ENCODE measurements at places on chromosomes 7 and 10.
A peak's percentile ranks its signal among the peaks of the same experiment; 100 is the strongest.

- DNase-seq = peak; percentile 39
These were observed 100.7 kb upstream of the WAC start for GRCh38 chr10:28432210-28432676.

DNA sequence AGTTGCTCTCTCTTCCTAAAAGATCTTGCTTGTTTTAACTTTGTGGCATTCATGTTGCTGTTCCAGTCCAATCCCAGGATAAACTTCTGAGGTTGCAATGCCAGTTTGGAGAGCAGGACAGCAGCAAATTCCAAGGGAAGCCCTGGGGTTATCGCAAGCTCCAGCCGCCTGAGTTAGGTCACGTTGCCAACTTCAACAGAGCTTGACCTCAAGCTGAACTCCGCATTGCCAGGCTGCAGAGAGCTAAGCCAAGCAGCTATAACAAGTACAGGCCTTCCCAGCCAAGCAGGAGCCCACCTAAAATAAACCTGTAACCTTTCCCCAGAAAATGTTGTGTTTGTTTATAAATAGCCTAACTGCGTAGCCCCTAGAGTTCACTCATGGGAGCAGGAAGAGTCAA is 138.9 kb upstream of the LYZL1 start:
- DNase-seq = no peak

GRCh38 chr10:72087969-72088888 is at the start of gene SPOCK2:
Gene SPOCK2 (minus strand): TSS chr10:72088551. CDS start chr10:72088328, 223 bp downstream.
- peak; percentile 78 for DNase-seq

- no peak for DNase-seq
These were observed 15.6 kb downstream of the TRDMT1 start for GRCh38 chr10:17185873-17186272.

GRCh38 chr7:107644309-107644974 is 16.2 kb upstream of the SLC26A4 start:
- DNase-seq = no peak

GRCh38 chr7:76409537-76409936 is at the start of gene SSC4D:
Gene SSC4D (minus strand): TSS chr7:76409697. CDS start chr7:76404439, 5,258 bp downstream.
- no peak for DNase-seq

DNA sequence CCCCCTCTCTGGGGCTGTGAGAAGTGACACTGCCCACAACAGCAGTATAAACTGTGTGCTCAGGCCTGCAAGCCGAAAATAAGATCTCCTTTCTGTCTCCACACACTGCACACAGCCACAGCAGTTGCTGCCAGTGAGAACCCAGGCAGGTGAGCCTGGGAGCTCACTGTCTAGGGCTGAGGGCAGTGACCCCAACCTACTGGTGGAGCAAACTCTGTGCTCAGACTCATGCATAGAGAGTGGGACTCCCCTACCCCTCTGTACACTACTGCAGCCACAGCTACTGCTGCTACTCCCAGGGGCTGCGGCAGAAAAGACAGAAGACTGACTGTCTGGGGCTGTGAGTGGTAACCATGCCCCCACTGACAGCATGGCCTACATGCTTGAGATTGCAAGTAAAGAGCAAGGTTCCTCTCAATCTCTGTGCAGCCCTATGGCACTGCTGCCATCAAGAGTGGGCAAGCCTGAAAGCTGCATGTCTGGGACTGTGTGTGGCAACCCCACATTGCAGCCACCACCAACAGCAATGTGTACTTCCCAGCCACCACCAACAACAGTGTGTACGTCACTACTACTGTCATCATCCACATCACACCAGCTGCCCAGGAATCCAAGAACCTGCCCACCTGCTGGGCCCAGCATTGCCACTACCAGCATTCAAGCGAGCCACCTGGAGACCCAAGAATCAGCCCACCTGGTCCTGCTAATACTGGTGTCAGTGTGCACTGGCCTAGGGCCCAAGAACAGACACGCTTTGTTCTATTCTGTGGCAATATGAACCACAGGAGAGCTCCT is 226.1 kb downstream of the XPNPEP1 start:
- no peak for DNase-seq

- DNase-seq = no peak
These were observed 46.7 kb downstream of the TNS3 start for GRCh38 chr7:47535035-47535703.

GRCh38 chr10:69073736-69074364 is 14.1 kb upstream of the SRGN start:
- DNase-seq = no peak

GRCh38 chr7:99868246-99868645 is 8.6 kb downstream of the OR2AE1 start:
- no peak for DNase-seq

DNA sequence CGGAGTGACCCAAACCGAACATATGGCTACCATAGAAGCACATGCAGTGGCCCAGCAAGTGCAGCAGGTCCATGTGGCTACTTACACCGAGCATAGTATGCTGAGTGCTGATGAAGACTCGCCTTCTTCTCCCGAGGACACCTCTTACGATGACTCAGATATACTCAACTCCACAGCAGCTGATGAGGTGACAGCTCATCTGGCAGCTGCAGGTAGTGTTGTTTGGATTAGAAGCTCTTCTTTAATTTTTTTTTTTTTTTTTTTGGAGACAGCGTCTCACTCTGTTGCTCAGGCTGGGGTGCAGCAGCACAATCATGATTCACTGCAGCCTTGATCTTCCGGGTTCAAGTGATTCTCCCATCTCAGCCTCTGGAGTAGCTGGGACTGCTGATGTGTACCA is 45.8 kb downstream of the NRF1 start:
- DNase-seq = no peak

DNA sequence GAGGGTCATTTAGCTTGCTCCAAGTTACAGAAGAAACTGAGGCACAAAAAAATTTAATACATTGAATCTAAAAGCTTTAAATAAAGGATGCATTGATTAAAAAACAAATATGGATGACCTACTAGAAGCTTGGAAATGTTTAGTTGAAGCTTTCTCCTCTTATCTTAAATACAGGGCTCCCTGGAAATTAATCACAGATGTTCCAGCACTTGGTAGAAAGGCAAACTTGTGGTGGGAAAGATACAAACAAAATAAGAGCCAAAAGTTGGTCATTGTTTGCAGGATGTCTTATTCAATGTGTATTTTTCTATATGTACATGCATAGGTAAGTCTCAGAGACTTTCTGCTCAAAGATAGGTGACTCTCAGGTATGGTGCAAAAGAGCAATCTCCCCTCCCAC is 40.7 kb upstream of the LYZL1 start:
- DNase-seq = no peak

DNA sequence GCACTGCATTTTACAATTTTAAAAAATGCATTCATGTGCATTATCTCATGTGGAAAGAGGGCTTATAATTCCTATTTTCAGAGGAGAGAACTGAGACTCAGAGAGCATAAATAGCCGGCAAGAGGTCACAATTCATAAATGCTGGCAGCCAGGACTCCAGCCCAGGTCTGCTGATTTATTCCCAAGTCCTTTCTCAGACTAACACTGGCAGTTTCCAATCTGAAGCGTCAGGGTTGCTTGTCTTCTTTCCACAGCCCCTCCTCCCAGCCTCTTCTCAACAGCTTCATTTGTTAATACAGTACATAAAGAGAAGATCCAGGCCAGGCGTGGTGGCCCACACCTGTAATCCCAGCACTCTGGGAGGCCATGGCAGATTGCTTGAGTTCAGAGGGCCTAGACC is 108.9 kb downstream of the PARD3 start:
- no peak for DNase-seq

DNA sequence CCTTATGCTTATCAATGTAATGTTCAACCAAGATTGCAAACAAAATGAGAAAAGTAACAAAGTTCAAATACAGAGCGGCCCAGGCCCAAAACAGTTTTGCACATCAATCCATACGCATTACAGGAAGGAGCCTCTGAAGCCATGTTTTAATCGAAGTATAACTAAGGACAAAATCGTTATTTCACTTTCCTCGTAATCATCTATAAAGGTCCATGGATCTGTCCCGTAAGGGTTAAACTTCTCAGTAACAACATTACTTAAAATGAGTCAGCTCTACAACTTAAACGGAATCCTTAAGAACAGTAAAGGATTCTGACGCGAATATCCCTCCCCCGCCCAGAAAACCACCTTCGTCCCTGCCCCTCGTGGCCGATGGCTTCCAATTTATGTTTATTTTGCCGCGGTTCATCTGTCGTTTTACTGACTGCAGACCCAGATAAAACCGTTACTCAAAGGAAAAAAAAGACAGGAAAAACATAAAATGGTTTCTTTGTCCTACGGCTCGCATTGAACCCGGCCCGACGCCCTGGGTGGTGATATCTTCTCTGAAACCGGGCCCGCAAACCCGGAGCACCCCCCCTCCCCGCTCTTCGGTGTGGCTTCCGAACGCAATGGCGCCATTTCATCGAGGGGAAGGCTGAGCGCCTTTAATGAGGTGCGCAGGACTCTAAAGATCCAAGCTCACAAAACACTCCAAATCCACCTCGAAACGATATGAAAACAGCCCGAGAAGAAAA is 1.1 kb downstream of the HNRNPA2B1 start:
- DNase-seq = peak; percentile 67

DNA sequence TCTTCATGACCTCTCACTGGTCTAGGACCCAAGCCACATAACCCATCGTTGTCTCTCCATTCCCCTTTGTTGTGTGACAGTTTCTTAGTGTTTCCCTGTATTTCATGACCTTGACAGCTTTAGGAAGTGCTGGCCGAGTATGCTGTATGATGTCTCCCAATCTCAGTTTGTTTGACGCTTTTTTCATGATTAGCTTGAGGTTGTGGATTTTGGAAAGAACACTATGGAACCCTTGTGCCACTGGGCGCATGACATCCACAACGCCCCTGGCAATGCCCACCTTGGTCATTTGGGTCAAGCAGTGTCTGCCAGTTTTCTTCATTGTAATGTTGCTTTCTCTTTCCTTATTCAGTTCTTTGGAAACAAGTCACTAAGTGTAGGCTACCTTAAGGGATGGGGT is 52.3 kb downstream of the RBM33 start:
- DNase-seq = no peak

DNA sequence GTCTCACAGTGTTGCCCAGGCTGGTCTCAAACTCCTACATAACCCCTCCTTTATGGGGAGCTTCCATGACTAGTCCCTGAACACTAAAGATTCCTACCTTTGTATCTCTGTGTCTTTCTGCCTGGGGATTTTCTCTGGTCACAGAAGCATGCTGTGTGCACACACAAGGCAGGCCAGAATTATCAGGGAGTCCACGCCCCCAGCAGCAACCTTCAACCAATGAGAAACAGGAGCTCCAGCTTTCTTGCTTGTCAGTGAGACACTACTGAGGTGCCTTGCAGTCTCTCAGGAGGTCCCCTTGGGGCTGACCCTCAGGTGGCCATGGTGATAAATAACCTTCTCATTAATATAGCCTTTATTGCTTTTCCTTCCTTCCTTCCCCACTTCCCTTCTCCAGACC is 45.1 kb upstream of the AUTS2 start:
- no peak for DNase-seq

- no peak for DNase-seq
These were observed 85.2 kb downstream of the ADAM12 start for GRCh38 chr10:126302826-126303665.

DNA sequence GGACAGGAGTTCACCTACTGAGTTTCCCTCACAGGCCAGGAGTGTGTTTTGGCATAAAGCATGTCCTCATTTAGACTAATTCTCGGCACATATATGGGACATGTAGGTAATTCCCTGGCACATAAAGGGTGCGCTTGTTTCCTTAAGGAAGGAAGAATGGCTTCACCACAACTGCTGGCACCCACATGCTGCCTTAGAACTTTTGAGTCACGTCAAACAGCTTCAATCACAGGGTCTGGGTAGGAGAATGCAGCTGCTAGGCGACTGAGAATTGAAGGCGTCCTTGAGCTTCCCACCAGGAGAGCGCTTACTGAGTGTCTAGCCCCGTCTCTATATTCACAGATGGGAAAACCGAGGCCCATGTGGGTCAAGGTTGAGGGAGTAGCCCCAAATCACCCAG is 146.1 kb downstream of the CHN2 start:
- no peak for DNase-seq

DNA sequence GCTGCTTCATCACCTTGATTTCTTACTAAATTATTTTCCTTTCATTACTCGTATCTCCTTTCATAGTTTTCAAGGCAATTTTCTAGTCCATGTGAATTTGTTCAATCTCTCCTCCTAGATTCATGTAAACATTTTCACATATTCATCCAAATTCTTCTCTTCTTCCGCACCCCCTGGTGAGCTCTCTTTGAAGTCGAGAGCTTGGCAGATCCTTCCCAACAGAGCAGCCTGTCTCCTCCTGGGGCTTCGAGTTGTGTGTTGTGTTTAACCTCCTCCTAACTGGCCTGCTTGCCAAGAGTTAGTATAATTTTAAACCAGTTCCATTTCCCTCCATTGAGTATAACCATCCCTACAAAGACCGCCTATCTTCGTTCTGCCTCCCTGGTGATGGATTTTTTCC is 272.4 kb upstream of the CELF2 start:
- no peak for DNase-seq

DNA sequence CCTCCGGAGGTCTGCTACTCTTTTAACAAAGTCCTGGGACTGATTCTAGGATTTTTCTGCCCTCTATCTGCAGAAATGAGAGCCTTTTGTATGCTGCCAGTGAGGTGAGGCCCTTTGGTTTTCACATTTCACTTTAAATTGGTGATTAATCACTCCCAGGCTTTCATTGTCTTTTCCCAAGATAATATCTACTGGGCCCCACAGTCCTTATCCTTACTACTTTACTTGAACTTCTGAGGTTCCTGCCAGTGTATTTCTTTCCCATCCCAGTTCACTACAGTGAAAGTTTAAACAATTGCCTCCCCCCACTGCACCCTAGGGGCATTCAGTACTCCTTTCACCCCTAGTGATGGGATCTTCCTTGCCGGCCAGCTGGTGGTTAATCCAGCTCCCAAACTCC is 127.4 kb upstream of the INHBA start:
- DNase-seq = no peak

DNA sequence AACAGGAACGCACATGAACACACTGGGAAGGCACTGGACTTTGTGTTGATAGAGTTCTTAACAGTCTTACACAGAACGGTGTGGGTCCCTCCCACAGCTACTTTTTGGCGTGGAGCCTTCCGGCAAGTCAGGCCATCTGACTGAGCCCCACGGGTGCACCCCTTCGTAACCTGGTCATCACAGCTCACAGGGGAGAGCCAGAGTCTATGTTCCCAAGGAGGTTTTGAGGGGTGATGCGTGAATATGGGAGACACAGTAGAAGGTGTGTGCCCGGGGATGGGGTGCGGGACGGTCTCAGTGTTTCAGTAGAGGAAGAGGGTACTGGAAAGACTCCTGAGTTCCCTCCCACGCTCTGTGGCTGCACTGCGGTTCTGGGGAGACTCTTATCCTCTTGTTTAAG is 291.7 kb downstream of the DNAJB6 start:
- DNase-seq = no peak

GRCh38 chr10:18659819-18660535 is 746 bp downstream of the ARL5B start:
- DNase-seq = no peak

- DNase-seq = no peak
These were observed 151.4 kb downstream of the COL28A1 start for GRCh38 chr7:7384228-7384627.
